ELF-1 (cell line): ENCODE measurements at places on chromosomes 4 and X.

DNA sequence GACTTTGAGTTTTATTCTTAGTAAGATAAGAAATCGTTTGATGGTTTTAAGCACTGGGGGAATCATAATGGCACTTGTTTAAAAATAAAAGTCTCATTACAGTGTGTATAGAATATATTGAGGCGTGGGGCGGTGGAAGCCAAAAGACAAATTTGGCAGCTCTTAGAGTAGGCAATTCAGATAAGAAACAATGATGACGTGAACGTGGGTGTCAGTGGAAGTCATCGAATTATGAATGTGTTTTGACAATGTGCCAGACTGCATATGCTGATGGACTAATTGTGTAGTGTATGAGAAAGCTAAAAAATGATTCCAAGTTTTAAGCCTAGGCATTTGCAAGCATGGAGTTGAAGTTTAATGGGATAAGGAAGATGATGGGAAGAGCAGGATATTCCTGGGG is 35.8 kb downstream of the SPANXD start:
- no peak for DNase-seq

GRCh38 chr4:166230841-166231240 is 357.8 kb downstream of the TLL1 start:
- DNase-seq = no peak

GRCh38 chrX:22186165-22186564 is 86.5 kb upstream of the CBLL2 start:
- no peak for DNase-seq

- no peak for DNase-seq
Measured at GRCh38 chr4:2362266-2363055, 56.0 kb downstream of the ZFYVE28 start.

DNA sequence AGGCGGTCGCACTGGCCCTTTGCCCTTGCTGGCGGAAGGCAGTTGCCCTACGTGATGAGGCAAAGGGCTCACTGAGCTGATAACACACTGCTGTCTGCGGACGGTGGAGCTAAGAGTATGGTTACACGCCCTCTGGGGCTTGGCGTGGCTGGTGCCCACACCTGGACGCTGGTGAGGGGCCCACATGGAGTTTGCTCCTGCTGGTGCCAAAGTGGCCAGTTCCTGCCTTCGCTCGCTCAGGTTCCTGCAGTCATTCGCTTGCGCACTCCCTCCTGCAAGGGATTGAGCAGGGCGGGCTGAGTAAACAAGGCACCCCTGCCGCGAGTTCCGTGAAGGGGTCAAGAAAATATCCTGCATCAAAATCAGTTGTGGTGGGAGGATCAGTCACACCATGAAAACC is 18.4 kb downstream of the SPARCL1 start:
- DNase-seq = no peak

DNA sequence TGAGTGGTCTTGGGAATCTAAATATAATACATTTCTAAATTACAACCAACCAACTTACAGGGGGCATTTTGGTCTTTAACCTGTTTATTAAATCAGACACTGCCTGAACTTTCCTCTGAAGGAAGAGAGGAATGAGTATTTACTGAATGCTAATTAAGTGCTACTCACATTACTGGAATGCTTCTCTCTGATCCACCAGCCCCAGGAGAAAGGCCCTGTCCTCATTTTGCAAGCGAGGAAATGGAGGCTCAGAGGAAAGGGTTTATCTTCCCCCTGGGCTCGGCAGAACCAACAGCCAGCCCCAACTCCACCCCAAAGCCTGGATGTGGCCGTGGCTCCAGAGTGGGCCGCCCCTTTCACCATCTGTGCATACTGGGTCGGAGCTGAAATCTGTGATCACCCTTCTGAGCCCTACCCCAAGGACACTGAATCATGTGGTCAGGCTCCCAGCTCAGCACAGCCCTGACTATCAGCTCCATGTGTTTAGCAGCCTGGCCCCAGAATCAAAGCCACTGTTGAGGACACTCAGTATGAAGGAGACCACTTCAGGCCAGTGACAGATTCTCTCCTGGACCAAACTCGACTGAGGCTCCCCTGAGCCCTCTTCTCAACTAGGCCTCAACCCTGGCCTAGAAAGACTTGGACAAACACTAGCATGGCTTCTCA is 56.7 kb upstream of the ENPP6 start:
- DNase-seq = peak; percentile 27

DNA sequence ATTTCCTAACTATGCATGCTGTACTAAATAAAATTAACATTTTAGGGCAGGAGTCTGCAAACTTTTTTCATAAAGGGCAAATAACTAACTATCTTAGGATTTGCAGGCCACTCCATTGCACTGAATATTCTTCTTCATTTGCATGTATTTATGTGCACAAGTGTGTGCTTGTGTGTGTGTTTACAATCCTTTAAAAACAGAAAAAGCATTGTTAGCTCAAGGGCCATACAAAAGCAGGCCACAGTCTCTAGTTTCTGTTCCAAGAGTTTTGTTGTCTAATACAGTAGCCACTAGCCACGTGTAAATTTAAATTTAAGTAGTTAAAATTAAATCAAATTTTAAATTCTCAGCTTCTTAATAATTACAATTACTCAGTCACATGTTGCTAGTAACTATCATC is 621.8 kb downstream of the TMA16 start:
- no peak for DNase-seq

GRCh38 chr4:187380181-187380581 is 615.4 kb upstream of the ZFP42 start:
- DNase-seq = peak; percentile 72

DNA sequence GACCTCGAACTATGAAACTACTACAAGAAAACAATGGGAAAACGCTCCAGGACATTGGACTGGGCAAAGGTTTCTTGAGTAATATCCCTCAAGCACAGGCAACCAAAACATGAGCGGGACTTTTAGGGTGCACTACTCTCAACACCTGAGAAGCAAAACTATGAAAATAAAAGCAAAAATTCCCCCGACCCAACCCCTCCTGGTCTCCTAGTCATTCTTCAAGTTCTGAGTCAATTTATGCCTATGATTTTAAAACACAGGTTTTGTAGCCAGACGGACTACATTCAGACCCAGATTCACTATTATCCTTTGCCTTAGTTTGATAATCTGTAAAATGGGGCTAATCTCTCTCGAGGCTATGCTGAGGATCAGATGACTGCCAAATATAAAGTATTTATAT is 97.0 kb downstream of the SOWAHB start:
- no peak for DNase-seq

DNA sequence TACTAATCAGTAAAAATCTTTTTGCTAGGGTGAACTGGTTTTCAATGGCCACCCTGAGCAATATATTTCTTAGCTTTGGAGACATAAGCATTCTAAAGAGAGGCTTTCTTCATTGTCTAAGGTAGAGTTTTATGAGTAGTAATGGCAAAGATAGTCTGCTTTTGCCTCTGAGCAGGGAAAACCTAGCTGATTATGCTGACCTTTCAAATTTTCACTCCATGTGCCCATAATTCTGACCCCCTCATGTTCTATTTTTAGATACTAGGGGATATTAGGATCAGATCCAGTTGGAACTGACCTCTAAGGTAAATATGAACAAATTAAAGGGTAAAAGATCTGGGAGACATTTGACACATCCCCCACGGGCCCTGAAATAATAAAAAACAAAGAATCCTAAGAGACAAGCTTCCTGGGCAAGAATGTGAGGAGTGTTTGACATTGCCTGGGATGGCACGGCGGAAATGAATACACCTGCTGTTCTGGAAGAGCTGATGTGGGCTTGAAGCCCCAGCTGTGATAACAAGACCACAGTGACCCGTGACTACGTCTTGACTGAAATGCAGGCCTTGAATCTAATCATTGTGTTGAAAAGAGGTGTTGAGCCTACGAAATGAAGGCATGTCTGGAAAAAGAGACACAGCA is 392.1 kb upstream of the FRG1 start:
- no peak for DNase-seq

DNA sequence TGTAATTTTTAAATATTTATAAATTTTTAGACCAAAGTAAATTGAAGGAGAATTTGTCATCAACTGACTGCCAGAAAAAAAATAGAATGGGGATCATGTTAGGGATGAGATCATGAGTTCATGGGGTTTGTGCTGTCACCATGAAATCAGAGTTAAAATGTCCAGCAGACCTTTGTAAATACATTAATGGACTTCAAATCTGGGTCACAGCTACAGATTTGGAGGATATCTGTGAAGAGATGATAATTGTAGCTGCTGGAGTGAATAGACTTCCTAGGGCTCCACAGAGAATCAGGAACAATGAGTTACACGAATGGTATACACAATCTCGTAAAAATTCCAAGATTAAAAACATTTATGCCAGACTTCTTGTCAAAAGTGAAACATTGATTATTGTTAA is 6.6 kb downstream of the FSTL5 start:
- no peak for DNase-seq

DNA sequence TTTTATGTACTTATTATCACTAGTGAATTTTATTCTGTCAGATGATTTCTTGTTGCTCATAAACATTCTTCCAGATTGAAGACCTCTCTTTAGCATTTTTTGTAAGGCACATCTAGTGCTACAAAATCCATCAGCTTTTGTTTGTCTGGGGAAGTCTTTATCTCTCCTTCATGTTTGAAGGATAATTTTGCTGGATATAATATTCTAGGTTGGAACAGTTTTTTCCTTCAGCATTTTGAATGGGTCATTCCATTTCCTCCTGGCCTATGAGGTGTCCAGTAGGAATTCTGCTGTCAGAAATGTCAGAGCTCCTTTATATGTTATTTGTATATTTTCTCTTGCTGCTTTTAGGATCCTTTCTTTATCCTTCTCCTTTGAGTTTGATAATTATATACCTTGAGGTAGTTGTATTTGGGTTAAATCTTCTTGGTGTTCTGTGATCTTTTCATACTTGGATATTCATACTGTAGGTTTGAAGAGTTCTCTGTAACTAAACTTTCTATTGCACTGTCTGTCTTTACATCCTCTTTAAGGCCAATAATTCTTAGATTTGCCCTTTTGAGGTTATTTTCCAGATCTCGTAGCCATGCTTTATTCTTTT is 58.3 kb downstream of the PTPN13 start:
- no peak for DNase-seq

DNA sequence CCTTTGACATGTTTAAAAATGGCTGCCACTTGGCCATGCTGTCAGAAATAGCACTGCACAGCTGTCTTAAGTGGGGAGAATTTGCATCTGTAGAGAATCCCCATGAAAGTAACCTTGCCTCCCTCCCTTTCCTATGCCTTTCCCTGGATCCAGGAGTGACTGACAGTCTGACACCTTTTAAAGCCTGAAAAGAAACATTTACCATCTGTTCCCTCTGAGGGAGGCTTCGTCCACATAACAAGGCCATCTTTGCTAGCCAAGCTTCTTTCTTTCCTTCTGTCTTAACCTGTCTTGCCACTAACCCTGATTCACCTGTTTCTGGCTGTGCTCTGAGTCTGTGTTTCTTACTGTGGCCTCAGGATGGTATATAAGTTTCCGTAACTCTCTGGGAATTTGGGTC is 21.3 kb upstream of the AADAT start:
- no peak for DNase-seq

DNA sequence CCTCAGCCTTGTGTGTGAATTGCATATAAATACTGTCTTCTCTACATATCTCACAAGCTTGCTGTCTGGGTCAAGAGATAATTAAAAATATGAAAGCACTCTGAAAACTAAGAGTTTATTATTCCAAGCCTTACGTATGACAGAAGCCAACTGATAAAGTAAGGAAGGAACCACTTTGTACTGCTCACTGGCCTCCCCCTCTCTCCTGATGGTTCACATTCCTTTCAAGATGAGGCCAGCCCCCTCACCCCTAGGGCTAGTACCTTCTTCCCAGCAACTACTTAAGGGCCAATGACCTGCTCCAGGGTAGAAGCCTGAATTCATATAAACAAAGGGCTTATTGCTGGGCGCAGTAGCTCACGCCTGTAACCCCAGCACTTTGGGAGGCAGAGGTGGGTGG is 5.4 kb upstream of the SOWAHD start:
- DNase-seq = peak; percentile 95

DNA sequence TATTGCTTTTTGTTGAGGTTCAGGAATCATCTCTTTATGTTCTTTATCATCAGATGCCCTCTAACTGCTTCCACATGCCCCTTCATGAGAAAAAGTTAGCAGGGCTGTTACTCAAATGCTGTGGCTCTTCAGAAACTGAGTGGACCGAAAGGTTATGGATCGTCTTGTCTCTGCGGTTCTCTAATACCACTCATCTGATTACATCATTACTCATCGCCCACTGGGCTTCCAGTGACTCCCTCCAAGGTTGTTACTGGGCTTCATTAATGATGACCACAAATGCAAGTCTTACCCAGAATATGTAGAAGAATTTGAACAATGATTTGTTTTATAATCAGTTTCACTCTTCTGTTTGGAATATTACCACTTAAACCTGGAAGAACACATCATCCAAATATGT is 67.7 kb downstream of the RWDD4 start:
- DNase-seq = no peak

- DNase-seq = no peak
Measured at GRCh38 chr4:38785901-38786402, 3.2 kb upstream of the TLR10 start.

GRCh38 chr4:10554121-10554520 is 96.9 kb upstream of the ZNF518B start:
- DNase-seq = no peak

DNA sequence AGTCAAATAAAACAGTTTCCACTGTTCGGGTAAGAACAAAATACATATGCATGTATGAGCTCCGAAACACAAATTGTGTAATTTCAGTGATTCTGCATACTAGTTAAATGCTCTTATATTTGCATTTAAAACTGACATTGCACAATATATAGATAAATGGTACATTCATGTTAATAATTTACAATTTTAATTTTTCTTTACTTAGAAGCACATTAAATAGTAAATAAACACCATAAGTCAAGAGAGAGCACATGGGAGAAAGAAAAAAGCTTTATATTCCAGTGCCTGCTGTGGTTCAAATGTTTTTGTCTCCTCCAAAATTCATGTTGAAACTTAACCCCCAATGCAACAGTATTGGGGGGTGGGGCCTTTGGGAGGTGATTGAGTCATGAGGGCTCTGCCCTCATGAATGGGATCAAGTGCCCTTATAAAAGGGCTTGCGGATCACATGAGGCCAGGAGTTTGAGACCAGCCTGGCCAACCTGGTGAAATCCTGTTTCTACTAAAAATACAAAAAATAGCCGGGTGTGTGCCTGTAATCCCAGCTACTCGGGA is 322.9 kb downstream of the BCOR start:
- DNase-seq = no peak

DNA sequence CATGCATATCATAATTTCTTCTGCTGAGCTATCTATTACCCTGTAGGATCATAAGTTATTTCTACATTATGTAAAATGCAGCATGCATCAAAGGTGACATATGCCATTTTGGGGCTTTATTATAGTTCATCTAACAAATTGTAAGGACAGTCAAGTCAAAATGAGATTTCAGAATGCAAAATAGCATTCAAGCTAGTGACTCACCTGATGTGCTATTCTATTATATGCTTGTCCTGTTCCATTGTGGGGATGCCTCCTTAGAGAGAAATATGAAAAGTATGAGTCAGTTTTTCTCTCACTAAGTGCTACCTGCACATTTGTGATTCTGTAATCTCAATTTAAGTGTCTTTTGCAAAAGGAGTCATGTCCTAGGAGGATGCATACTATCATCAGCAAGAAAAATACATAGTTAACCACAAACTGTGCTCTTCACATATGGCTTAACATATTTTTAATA is 647.0 kb upstream of the PCDH10 start:
- DNase-seq = no peak
